ENCODE measurements at places on chromosomes 12 and 14. TPM values are rescaled to one million over a fixed set of nuclear protein-coding genes. Genes with fewer than 3 reads are reported as not detected.

C14orf132 gene
- polyA plus RNA-seq: 28.4 TPM

NOP9 gene
- polyA plus RNA-seq: 29.7 TPM

WBP11 gene
- polyA plus RNA-seq: 89.7 TPM

SSPN gene
- 13.4 TPM for polyA plus RNA-seq
